GM12878 (cell line): ENCODE measurements at places on chromosomes 2 and 18.

- DNase-seq, result no peak
Measured at GRCh38 chr2:32678825-32679224, 51.0 kb downstream of the TTC27 start.

- DNase-seq, result no peak
Measured at GRCh38 chr2:144079803-144080202, 440.1 kb downstream of the ZEB2 start.

GRCh38 chr2:8636721-8637636 is 44.9 kb upstream of the ID2 start:
- no peak for DNase-seq

GRCh38 chr2:24558781-24559472 is 67.9 kb downstream of the NCOA1 start:
- no peak for DNase-seq

- no peak for DNase-seq
Measured at GRCh38 chr2:69062307-69062962, 49.5 kb downstream of the ANTXR1 start.

GRCh38 chr2:188762151-188762550 is 212.0 kb upstream of the COL3A1 start:
- DNase-seq, result no peak

DNA sequence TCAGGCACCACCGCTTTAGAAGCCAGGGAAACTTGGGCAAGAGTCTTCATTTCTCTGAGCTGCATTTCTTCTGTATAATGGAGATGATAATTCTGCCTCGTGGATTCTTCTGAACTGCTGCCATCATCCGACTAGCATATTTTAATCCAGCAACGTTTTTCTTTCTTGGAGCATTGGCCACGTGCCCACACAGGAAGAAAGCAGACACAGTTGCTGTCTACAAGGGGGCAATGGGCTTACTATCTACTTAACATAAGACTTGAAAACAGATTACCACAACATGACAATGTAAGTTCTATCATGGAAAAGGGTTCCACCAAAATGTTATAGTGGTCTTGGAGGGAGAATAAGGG is 176.5 kb downstream of the FAM210A start:
- DNase-seq, result no peak

GRCh38 chr2:71453404-71454220 is at the start of gene DYSF:
Gene DYSF (plus strand): TSS chr2:71453561.
- DNase-seq, result no peak

DNA sequence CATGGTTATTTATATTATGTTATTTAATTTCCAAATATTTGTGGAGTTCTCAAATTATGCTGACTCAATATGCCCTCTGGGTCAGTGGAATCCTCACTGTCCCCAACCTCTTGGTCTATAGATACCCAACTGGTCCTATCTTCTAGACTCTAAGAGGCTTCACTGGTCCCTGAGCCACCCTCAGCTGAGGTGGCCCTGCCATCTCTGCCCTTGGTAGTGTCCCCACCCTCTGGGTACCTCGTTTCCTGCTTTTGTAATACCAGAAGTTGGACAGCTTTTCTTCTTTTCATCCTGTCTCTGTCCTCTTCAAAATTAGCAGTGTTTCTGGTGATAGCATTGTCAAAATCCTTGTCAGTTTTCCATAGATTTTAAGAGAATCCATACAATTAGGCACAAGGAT is 11.9 kb downstream of the ZSCAN30 start:
- DNase-seq, result no peak

DNA sequence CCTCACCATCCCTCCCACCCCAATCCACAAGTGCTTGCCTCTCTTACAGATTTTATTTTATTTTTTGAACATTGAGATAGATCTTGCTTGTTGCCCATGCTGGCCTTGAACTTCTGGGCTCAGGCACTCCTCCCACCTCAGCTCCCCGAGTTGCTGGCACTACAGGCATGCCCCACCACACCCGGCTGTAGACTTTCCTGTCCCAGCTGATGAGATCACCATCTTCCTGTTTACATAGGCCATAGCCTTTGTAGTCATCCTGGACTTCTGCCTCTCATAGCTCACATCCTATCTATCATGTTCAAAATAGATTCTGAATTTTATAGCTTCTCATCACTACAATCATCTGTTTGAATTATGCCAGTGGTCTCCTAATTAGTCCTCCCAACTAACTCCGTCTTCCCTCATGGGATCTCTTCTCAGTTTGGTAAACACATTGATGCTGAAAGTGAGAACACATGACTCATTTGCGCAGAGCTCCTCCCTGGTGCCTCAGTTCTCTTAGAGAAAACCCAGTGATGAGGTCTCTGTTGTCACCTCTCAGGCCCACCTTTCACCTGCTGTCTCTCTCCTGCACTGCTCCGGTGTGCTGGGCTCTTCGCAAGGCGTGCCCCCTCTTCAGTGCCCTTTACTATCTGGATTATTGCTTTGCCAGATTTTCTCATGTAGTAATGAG is 243.0 kb downstream of the ZNF407 start:
- no peak for DNase-seq

- DNase-seq, result no peak
Measured at GRCh38 chr18:74768096-74768495, 170.4 kb downstream of the ZNF407 start.

GRCh38 chr2:105563000-105563719 is 164.3 kb upstream of the FHL2 start:
- no peak for DNase-seq

GRCh38 chr2:171763602-171764001 is 76.3 kb downstream of the DYNC1I2 start:
- DNase-seq, result no peak

DNA sequence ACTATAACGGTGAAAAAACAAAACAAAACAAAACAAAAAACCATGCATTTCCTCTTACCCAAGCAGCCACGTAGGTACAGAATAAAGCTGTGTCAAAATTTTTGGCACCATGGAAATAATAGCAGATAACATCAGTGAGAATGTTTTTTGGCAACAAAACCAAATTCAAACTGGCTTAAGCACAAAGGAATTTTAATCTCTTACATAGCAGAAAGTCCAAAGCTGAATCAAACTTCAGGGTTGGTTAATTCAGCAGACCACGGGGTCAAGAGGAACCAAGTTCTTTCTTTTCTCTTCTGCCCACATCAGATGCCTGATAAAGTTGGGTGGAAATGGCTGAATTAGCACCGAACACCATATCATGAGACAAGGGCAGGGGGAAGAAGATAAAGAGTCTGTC is 129.5 kb downstream of the PAX3 start:
- no peak for DNase-seq

DNA sequence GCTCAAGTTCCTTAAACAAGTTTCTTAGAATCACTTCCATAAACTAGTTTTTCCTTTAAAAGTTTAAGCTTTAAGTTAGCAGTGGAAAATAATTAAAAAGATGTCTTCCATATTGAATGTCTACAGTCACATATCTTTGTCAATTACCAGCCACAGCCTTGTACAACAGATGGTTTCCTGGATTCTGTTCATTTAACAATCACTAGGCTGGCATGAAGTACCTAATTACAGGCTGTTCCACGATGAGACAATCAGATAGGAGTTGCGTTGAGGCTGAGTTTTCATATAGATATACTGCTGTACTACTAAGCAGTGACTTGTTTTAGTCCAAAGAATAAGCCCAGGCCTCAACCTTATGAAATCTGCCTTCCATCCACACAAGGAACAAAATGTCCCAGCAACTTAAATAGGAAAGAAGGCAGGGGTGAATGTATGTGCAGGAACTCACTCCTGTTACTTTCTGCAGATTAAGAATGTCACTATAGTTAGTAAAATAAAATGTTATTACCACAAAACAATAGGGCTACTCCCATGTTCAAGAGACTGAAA is 131.0 kb downstream of the ZAP70 start:
- no peak for DNase-seq
